ENCODE measurements at places on chromosomes 7 and 10.

GRCh38 chr10:106836933-106837663, 327.4 kb downstream of the SORCS1 start:
- DNase-seq = no peak

DNA sequence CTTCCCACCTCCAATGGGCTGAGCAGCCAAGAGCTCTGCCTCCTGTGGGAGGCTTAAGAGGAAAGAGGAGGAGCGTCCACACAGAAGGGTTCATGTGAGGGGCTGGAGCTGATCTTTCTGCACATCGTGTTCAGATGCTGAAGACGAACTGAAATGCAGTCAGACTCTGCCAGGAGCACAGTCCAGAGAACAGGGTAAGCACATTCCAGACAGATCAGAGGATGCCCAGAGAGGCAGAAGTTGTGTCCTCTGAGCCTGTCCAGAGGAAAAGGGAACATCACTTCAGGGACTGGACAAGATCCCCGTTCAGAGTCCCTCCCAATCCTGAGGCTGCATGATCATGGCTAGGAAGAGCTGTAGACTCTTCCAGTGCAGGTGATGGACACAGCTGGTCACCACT, 72.9 kb downstream of the ITIH5 start:
- no peak for DNase-seq

- no peak for DNase-seq
Observed at GRCh38 chr7:145219461-145219860, 383.6 kb upstream of the TPK1 start.

- DNase-seq = peak; percentile 98
Observed at GRCh38 chr10:28302638-28303488, at the start of gene MPP7. TSS of gene MPP7 (minus strand) at chr10:28303064. CDS start at chr10:28238604, 64,460 bp downstream.
